Gastrocnemius medialis (tissue), 4 donors: ENCODE measurements at places on chromosomes 6 and 20. TPM values are rescaled to one million over a fixed set of nuclear protein-coding genes. Genes with fewer than 3 reads are reported as not detected.

The KCNG1 gene
- not detected for total RNA-seq

The HLA-DMA gene
- total RNA-seq: 7.5 TPM

DNA sequence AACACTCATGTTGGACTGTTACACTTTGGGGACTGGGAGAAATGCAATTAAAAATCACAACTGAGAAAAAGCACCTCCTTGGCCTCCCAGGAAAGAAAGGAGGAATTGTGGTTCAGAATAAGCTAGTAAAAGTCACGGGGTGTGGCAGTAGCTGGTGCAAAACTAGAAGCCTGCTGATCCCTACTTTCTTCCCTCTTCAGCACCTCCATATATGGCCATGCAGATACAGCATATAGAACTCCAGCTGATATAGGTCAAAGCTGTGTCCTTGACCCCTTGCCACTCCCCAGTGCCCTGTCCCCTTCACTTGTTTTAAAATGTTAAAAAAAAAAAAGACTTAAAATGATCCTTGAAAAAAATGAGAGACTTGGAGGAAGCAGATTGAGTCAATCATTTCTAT lies 5.5 kb upstream of the FLRT3 start:
- DNase-seq: no peak

The MTCH1 gene
- total RNA-seq: 113 TPM

GRCh38 chr6:167508919-167509852 lies 184.3 kb downstream of the TTLL2 start:
- DNase-seq: no peak

The SPTLC3 gene
- total RNA-seq: 0.46 TPM

The STX11 gene
- 5.2 TPM for total RNA-seq

The ACOT8 gene
- 66.2 TPM for total RNA-seq

DNA sequence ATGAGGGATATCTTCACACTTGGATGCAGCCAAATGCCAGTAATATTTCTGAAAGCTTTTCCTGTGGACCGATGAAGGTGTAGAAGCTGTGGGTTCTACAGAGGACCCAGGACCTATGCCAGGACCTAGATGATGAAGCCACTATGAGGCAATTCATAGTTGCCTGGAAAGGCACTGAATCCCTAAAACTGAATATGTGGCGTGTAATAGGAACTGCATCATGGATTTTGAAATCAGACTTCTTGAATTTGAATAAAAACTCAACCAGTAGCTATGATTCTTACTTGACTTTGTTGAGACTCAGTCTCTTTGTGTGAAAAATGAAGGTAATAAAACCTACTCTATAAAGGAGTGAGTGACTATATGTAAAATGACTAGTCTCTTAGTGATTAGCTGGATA lies 89.9 kb upstream of the SGK1 start:
- DNase-seq: no peak

- no peak for DNase-seq
Measured at GRCh38 chr6:73391675-73392074, 3.0 kb upstream of the DDX43 start.

DNA sequence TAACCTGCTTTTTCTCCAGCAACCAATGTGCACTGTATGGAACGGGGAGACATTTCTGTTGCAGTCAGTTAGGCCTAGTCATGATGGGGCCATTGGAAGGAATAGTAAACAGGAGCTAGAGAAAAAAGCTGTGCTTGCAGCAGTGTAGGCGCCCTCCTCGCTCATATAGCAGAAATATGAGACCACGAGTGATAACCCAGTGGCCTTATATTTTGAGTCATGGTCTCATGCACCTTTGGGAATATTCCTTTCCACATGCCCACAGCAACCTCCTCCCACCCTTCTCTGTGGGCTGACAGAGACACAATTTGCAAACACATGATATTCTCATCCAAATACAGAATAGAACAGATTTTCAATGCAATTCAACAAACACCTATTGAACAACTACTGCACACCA lies 248.9 kb upstream of the CITED2 start:
- no peak for DNase-seq

- DNase-seq: no peak
Measured at GRCh38 chr6:6405031-6405430, 84.6 kb upstream of the F13A1 start.

The COL21A1 gene
- total RNA-seq: 0.19 TPM

GRCh38 chr20:50188287-50188688 lies 2.3 kb upstream of the CEBPB start:
- no peak for DNase-seq
